Left forelimb (tissue), 1 donor: ENCODE measurements at places on chromosomes 4 and X.

- no peak for DNase-seq
These were observed 123.1 kb downstream of the CHIC2 start for GRCh38 chr4:53941331-53941730.

- no peak for DNase-seq
These were observed 1.5 kb upstream of the FAM193A start for GRCh38 chr4:2534904-2535375.

DNA sequence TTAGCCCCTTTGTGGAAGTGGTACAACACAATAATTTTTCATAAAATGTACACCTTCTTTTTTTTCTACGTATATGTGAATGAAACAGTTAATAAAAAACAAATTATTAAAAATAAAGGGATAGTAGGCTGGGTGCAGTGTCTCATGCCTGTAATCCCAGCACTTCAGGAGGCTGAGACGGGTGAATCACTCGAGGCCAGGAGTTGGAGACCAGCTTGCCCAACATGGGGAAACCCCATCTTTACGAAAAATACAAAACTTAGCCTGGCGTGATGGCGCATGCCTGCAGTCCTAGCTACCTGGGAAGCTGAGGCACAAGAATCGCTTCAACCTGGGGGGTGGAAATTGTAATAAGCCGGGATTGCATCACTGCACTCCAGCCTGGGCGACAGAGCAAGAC is 244.9 kb downstream of the RAPGEF2 start:
- DNase-seq, result no peak

GRCh38 chrX:132227383-132228112 is 8.3 kb upstream of the RAP2C start:
- DNase-seq, result no peak

DNA sequence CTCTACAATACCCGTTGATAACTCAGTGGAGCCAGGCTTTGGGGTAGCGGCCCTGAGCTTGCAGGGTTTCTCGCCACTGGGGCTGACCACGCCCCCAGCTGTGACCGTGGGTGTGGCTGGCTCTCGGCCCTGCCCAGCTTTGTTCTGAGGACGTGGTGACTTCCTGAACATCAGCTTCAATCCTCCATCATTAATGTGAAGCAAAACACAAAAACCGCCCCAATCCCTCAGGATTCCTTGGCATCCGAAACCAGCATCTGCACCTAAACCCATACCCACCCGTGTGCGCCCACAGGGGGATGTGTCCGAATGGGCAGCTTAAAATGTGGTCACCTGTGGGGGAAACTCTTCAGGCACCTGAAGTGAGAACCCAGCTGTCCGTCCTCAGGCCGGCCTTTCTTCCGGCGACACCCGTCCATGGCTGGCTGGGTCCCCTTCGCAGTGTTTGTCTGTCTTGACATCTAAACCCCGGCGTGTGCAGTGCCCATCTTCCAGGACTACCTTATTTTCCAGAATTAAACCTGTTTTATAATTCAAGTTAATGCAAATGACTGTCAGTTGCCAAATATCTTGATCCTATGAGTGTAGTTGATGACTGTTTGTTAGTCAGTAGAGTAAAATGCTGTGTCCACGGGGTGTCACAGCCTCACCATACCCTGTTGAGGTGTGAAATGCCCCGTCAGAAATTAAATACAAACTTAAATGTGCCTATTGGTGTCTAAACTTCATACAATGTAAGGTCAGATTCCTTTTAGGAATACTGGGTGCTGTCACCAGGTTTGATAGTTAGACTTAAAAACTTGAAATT is 27.3 kb downstream of the NELFA start:
- DNase-seq, result no peak
